H9 (cell line): ENCODE measurements at places on chromosomes 1 and 21.

DNA sequence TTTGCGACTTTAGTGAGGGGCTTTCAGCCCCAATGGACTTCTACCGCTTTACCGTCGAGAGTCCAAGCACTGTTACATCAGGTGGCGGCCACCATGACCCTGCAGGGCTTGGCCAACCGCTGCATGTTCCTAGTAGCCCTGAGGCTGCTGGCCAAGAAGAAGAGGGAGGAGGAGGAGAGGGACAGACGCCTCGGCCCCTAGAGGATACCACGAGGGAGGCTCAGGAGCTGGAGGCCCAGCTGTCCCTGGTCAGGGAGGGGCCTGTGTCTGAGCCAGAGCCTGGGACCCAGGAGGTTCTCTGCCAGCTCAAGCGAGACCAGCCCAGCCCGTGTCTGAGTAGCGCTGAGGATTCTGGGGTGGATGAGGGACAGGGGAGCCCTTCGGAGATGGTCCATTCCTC, 8.6 kb upstream of the SLC25A34 start:
- no peak for DNase-seq

- no peak for DNase-seq
These were observed 184.4 kb downstream of the RYR2 start for GRCh38 chr1:237226177-237226944.

- DNase-seq, result no peak
These were observed 32.7 kb downstream of the ERI3 start for GRCh38 chr1:44322367-44322766.

DNA sequence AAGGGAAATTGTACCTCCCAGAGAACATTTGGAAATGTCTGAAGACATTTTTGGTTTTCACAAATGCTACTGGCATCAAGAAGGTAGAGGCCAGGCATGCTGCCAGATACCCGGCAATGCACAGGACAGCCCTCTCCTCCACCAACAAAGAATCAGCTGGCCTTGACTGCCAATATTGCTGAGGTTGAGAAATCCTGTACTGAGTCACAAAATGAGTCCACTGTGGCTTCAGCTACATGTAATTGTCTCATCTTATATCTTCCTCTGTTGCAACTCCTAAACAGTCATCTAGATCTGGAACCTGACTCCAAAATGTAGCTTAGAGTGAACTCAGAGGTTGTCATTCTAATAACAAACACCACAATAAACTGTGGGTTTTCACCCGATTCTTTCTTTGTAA, 327.5 kb upstream of the POGK start:
- DNase-seq, result no peak

DNA sequence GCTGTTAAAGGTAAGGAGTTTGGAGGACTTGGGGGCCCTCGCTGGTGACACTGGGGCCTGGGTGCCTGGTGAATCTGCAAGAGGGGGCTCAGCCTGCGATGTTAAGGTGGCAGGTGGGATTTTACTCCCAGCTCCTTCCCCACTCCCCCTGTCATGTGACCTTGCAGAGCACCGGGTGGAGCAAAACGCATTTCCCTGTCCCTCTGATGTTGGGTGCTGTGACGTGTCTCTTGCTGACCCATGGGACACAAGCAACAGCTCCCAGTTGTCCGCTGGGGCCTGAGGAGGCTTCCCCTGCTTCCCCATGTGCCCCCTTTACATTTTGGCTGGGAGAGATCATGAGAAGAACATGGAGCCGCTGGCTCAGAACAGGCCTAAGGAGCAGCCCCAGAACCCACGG, 319.0 kb downstream of the MATN1 start:
- no peak for DNase-seq

DNA sequence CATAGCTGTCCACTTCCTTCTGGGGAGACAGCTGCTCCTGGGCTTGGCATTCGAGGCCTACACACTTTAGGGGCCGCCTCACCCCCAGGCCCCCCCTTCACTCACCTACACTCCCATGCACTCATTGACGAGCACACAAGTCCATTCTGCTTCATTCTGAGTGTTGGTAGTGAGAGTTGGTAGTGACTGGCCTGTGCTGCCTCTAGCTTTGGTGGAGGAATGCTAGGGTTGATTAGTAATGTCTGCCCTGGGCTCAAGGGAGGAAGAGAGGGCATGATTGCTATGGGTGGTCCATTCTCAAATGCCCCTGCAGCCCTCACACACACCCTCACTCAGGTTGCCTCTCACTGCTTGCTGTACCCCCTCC, 30.4 kb downstream of the TRIM11 start:
- DNase-seq, result no peak

DNA sequence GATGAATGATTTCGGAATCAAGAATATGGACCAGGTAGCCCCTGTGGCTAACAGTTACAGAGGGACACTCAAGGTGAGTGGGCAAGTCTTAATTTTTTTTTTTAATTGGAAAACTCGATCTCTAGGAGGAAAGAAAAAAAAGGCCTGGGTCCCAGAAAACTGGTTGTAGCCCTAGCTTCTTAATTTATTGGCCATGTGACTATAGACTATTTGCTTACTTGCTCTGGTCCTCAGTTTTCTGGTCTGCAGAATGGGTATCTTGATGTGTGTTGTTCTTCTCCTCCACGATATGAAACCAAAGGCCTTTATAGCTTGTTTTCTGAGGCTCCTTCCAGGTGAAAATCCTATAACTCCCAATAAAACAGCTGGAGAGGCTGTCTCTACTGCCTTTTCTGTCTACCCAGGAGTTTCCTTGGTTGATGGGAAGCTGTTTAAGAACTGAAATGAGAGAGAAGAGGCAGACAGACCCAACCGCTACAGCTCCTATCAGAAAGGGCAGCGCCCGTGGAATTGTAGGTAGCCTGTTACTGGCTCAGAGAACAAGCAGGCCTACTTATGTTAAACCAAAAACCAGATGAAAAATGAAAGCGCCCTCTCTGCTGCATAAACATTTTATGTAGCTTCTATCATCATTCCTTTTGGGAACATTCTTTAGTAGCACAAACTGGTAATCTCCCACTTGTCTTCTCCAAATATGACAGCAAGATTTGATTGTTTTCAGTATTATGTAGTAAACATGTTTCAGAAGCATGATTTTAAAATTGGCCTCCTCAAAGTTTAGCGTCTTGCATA, 4.5 kb downstream of the ETS2 start:
- peak; percentile 21 for DNase-seq

DNA sequence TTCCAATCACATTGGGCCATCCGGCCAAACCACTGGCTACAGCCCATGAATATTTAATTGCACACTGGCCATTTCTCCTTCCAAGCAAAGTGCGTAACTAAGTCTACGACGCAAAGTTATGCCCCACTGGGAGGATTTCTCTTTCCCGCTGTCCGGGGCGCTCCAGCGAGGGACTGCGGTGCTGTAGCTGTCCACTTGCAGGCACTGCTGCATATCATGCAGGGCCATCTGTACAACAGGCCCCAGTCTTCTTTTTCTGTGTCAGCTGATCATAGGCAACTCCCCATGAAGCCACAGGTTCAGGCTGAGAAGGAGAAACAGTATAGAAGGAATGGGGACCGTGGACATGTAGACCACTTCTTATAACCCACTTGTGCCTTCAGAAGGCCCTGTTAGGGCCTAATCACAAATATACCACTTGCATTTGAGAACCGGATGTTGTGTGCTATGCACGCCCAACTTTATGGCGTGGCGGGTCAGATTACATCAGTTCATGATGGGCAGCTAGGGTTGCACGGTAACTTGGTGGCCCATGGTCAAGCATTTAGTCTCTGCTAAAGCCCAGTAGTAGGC, 58.0 kb downstream of the ADSS2 start:
- no peak for DNase-seq

DNA sequence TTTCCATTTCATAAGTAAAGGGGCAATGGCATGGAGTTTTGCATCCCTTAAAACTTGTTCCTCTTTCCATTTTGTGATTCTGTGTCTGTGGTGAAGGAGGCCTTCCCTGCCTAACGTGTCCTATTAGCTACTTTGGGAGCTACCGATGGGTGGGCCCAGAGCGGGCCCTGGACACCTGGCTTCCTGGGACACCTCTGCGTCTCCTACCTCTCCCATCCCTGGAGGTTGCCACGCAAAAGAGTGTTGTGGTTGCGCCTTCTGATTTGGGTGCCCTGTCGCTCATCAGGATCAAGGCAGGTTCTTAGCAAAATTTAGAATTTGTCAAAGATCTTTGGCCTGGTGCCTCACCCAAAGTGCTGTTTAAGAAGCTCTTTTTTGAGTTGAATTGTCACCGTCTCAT, 116.4 kb upstream of the CACNA1E start:
- DNase-seq, result no peak

DNA sequence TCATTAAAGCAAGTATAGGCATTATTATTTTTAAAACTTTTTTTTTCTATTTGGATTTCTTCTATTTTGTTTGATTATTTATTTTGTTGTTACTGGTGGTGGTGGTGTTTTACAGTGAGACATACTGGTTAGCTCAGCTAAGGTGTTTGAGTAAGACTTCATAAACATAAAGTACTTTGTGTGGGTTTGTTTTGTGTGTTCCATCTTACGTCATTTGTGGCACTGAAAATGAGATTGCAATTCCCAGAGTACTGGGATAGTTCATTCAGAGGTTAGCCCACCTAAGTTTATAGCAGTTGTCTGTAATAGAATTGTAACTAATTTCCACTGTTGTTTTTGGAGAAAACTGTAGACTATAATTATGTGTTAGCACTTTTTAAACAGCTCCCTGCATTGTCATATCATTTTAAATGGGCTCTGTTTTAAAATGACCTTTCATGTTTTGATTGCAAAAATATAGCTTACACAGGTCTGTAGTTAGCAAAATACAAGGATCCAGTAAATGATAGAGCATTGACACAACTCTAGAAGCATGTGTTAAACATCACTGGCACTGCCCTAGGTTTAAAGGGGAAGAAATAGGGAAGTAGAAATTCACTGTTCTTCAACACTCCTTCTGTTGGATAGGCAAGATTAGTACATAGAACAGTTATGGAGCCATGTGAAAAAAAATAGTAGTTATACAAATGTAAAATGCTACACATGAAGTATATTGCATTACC, 171.7 kb downstream of the NFIA start:
- DNase-seq, result no peak

DNA sequence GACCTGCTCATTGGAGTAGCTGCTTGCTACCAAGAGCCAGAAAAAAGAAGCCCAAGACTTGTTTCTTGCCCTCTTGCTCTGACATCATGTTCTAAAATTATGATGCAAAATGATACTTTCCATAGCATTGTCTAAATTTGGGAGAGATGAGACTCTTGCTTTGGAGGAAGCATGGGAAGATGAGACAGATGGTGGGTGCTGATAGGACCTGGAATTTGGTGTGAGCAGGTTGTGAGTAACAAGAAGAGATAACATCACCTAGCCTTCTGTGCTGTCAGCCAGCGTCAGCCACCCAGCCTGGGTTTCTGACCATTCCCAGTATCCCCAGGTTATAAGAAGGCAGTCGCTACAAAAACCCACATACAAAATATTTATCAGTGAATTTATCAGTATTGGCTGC, 67.1 kb upstream of the GCLM start:
- no peak for DNase-seq

GRCh38 chr1:16464917-16465625, 24.5 kb downstream of the NECAP2 start:
- no peak for DNase-seq

- no peak for DNase-seq
These were observed 4.5 kb downstream of the AJAP1 start for GRCh38 chr1:4658643-4659628.

DNA sequence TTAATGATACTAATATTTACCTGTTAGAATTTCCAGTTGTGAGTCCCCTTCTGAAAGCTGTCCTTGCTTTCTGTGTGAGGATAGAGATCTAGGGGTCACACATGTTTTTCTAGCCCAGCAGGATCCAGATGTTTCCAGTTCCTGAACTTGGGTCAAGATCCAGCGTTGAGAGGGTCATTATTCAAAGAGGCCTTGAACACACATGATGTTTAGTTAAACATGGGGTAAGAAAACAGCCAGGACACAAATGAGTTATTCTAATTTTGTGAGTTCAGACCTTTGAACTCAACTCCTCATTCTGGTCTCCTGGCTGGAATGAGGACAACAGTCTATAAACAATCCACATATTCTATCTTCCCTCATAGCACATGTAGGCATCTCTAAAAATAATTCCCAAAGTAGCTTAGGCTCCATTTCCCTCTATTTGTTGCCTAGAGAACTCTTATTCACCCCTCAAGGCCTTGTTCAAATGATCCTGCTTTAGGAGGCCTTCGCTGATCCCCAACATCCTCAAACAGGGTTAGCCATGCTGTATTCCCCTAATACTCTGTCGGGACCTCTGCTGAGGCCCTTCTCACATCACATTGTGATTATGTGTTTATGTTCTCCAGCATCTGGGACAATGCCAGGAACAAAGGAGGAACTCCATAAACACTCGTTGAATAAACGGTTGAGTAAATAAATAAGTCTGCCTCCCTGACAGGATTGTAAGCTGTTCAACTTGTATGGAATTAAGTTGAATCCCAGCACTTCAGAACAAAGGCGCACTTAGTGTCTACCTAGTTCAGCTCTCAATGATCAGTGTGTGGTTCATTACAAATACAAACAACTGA, 15.0 kb upstream of the KCNN3 start:
- DNase-seq, result no peak

DNA sequence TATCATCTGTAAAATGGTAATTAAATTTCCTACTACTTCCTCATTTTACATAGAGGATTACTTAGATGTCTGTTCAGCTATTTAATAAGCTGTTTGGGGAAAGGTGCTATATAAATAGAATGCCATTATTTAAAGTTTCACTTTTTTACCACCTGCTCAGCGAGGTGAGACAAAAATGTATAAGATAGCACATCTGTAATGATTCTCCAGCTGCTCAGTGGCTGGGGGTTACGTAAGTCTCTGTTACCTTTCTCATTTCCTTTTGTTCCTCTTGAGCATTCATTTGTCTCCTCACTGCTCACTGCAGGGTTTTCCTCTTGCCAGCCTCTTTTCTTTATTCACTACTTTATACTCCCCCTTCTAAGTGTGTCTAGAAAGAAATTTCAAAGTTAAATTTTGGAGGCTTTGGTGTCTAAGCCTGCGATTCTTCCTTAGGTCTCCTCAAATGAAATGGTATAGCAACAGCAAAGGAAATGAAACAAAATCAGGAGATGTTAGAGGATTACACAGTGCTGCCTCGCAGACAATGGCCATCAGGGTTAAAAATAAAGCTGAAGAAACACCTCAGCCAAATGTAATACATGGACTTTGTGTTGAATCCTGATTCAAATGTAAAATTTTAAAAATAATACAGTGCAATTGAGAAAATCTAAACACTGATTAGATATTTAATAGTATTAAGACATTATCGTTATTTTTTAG, 6.8 kb downstream of the RGS8 start:
- DNase-seq, result no peak

DNA sequence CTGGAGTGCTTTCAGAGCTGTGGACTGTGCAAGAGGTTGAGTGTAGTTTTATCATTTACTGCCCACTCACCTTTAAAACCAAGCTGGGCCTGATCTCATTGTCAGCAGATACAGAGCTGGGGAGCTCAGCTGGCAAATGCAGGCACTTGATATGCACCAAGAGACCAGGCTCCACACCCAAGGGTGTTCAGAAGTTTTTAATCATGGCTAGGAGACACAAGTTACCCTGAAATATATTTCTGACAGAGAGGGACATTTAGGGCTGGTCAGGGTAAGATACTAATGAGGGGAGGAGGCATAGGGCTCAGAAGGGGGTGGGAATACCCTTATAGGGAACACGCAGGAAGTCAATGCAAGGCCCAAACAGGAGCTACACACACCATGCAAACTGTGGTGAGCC, 153.7 kb downstream of the ELAVL4 start:
- DNase-seq, result no peak
